HFF-Myc (cell line): ENCODE measurements at places on chromosomes 5 and 9.

DNA sequence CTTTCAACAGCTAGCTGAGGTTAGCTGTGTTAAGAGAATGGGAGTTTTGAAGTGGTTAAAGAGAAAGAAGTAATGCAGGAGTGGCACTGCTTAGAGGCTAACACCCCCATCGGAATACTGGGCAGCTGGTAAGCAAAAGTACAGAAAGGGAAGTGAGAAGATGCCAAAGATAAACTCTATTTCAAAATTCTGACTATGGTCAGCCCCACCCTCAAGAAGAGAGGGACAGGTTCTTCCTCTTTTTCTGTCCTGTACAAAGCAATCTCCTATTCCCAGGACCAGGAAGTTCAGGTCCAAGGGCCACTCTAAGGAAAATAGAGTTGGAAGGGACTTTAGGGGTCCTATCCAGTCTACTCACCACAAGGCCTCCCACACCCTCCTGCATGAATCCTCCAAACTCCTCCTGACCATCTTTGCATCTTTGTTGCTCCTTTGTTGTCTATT is 45.9 kb upstream of the JAK2 start:
- DNase-seq: no peak

GRCh38 chr9:125701351-125701750 is 5.7 kb downstream of the MAPKAP1 start:
- DNase-seq: no peak

- DNase-seq: no peak
These were observed 176.4 kb upstream of the CHD1 start for GRCh38 chr5:99105216-99105615.

GRCh38 chr5:142422429-142422828 is 97.6 kb upstream of the SPRY4 start:
- peak; percentile 37 for DNase-seq

GRCh38 chr9:100428871-100429654 is 2.1 kb downstream of the MSANTD3 start:
- peak; percentile 97 for DNase-seq

- no peak for DNase-seq
These were observed 1.3 kb downstream of the MAP3K1 start for GRCh38 chr5:56816546-56817081.

DNA sequence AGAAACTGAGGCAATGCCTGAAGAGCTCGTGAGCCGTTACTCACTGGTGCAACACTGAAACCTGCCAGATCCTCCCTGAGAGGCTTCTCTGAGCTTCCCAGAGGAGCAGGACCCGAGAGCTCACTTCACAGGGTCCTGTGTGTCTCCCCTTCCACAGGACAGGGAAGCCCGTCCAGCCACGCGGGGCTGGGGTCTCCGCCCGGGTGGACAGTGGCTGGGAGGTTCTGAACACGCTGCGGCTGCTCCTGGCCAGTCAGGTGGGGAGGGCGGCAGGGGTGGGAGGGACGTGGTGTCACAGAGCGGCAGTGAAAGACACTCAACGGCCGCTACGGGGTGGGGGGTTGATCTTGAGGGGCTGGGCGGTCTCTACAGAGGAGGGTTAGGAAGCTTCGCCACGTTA is 290 bp upstream of the ZDHHC11 start:
- DNase-seq: no peak

DNA sequence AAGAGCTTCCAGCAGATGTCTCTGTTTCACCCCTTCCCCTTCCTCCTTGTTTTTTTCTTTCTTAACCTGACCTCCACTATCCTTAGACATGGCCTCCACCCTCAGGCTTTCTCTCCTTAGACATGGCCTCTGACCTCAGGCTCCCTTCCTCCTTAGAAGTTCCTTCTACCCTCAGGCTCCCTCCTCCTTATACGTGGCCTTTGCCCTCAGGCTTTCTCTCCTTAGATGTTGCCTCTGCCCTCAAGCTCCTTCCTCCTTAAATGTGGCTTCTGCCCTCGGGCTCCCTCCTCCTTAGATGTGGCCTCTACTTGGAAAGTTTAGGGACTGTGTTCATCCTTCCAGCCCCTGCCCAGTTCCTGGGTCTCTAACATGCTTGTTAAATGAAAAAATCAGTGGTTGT is 180.4 kb upstream of the S1PR3 start:
- DNase-seq: no peak

GRCh38 chr9:13459071-13459470 is 179.6 kb upstream of the MPDZ start:
- DNase-seq: no peak

GRCh38 chr9:19441730-19442129 is 32.9 kb downstream of the ACER2 start:
- DNase-seq: no peak
